ENCODE measurements at places on chromosomes 5 and 9.
A peak's percentile ranks its signal among the peaks of the same experiment; 100 is the strongest.

DNA sequence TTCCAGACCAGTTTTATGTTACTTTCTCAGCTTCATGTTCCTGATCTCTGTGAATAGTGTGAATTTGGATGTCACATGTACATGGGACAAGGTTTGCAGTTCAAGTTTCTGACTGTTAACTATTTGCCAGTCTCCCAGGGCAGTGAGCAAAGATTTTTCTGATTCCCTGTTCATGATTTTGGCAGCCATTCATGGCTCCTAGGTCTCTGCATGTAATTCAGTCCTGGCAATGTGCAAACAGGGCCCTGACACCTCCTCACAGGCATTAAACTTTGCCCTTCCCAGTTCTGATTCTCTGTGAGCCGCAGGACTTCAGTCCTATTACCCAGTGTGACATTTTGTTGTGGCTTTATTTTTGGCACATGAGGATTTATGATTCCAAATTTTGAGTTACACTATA lies 349.7 kb downstream of the ARRDC3 start:
- no peak for DNase-seq

- DNase-seq = no peak
Observed at GRCh38 chr5:120254385-120254784, 209.7 kb upstream of the PRR16 start.

- DNase-seq = no peak
Observed at GRCh38 chr5:109614981-109615380, 74.7 kb upstream of the MAN2A1 start.

GRCh38 chr9:136527721-136528710 lies 17.8 kb downstream of the NOTCH1 start:
- DNase-seq = no peak

GRCh38 chr9:123686131-123686828 lies 243.6 kb downstream of the DENND1A start:
- DNase-seq = no peak

GRCh38 chr5:148454576-148454975 lies 70.8 kb downstream of the FBXO38 start:
- no peak for DNase-seq

- no peak for DNase-seq
Observed at GRCh38 chr9:80030801-80031200, 459.0 kb downstream of the TLE4 start.

GRCh38 chr9:134377976-134378375 lies 51.7 kb downstream of the RXRA start:
- DNase-seq = no peak

DNA sequence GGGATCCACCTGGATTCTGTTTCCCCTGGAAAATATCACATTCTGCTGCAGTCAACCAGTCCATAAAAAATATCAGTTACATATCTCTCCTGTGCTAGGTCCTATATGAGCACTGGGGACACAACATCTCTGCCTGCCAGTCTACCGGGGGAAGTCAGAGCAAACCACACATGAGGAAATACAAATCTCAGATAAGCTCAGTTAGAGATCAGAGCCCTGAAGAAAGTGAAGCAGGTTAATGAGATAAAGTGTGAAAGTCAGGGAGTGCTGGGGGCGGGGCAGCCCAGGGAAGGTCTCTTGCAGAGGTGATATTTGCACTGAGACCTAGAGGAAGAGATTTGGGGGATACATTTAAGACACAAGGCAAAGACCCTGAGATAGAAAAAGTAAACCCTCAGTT lies 67.8 kb upstream of the SLC1A1 start:
- DNase-seq = peak; percentile 1

DNA sequence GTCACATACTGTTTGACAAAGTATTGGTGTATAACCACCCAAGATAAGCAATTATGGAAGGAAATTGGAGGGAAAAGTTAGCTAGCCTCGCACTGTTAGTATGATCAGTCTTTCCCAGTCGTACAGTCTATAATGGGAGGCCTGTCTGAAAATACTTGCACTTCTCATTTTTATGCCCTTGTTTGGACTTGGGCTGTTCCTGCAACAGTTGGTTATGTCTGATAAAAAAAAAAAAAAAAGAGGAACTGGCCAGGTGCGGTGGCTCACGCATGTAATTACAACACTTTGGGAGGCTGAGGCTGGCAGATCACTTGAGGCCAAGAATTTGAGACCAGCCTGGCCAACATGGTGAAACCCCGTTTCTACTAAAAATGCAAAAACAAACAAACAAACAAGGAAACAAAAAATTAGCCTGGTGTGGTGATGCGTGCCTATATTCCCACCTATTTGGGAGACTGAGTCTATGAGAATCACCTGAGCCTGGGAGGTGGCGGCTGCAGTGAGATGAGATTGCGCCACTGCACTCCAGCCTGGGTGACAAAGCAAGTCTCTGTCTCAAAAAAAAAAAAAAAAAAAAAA lies 58.3 kb upstream of the ANKRD33B start:
- DNase-seq = no peak

DNA sequence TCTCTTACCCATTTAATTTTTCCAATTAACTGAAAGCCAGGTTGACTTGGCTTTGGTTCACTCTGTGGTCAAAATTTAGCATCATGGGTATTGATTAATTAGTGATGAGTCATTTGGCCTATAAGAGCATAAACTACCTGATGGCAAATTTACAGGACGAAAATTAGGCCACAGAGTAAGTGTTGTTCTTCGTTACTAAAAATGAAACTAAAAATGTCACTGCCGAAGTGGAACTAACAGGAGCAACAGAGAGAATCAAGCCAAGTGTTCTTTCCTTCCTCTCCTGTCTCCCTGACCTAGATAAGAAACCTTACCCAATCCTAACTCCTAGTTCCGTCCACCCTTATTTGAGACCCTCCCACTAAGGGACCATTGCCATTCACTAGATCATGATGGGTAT lies 176.9 kb downstream of the RAB3C start:
- DNase-seq = no peak

DNA sequence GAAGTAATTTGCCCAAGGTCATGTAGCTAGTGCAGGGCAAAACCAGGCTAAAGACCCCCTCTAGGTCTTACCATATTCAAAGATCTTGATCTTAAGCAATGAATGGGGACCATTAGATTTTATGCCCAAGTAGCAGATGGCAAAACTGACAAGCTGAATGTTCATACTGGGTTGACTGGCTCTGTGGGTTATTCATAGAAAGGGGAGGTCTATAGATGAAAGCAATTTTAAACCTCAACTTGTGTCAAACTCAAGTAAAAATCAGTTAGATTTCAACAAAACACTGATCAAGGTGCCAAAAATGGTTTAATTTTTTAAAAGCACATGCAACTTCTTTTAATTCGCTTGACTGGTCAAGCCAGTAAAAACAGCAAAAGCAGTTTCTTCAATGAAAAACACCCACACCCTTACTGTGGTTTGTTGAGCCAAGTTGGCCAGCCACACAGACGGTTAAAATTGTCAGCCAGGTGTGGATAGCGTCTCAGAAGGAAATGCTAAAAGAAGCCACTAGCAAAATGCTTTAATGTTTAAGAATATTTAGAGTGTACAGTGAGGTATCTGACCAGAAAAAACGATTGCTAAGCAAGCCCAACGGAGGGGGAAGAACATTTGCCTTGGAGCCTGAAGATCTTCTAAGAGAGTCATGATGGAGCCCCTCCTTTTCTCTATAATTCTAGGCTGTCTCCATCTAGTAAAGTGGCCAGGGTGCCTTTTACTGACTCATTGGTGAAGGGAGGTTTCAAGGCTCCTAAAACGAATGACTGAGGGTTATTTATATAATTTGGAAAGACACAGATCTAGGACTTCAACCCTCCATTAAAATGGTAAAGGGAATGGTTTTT lies 539.6 kb upstream of the CLINT1 start:
- DNase-seq = no peak

DNA sequence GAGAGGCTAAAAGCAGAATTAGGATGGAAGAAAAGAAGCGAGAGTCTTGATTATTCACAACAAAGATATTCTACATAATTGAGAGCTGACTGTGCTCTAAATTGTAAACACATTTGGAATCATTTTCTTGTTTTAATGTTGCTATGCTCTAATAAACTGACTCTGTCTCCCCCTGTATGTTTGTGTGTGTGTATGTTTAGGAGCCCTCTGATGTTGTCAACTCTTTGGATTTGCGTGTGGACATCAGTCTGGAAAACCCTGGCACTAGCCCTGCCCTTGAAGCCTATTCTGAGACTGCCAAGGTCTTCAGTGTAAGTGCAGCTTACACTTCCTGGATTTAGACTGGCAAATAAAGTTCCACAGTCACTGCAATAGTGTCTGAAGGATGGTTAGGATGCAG lies 37.8 kb downstream of the MOCS2 start:
- no peak for DNase-seq

DNA sequence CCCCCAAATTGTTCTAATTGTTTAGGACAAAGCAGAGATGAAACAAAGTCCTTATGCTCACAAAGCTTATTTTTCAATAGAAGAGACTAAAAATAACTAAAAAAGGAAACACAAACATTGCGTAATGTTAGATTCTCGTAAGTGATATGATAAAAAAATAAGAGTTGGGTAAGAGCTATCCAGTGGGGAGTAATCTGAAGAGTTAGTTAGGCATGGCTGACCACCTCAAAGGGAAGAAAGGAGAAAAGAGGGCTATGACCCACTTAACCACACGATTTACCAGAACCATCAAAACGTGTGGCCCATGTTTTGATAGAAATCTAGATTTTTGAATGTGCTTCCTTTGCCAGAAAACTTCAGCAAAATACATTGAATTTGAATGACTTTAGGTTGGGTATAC lies 1296.8 kb upstream of the NUDT12 start:
- no peak for DNase-seq

DNA sequence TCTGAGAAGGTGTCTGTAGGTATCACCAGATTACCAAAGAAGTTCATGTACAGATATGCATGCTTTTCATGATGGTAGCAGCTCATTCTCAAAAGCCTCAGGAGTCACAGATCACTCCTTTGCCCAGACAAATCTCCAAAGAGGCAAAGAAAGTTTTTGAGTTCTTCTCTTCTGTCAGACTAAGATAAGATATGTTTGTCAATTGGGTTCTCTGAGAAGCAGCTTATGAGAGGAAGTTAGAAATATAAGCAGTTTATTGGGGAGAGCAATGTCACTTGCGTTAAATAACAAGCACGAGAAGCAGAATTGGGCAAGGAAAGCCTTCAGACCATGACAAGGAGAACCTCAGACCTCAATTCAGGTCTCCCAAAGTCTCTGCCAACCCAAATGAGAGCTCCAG lies 219.2 kb upstream of the KLF4 start:
- no peak for DNase-seq

GRCh38 chr5:173010547-173011464 lies 27.2 kb downstream of the ATP6V0E1 start:
- no peak for DNase-seq

DNA sequence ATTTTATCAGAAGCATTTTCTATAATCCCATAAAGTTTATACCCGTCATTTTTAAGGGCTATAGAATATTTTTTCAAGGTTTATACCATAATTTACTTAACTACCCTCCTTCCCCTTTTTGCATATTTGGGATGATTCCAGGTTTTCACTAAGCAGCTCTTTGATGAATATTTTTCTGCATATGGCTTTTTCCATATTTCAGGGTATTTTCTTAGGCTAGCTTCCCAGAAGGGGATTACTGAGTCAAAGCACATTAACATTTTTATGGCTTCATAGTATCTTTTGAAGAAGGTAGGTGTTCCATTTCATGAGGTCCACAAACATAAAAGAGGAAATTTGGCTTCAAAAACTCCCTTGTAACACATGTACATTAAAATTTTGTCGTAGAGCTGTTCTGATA lies 14.6 kb upstream of the COL15A1 start:
- DNase-seq = no peak

DNA sequence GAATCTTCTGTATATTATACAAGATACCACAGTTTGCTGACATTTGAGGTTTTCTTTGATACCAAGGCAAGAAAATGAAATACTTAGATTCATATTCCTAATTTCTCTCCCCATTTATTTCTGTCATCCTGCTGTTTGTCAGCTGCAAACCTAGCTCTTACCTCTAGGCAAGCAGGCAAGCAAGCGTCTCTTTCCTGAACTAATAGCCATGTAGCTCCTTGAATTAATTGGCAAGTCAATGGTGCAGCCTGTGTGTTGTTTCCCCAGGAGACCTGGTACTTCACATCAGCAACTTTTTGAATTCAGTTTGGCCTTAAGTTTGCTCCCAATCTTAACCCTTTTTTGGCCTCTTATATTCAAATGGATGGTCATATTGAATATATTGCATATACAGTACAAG lies 573.6 kb upstream of the ARRDC3 start:
- DNase-seq = no peak

- DNase-seq = no peak
Observed at GRCh38 chr5:159620853-159621540, 290.7 kb upstream of the IL12B start.

DNA sequence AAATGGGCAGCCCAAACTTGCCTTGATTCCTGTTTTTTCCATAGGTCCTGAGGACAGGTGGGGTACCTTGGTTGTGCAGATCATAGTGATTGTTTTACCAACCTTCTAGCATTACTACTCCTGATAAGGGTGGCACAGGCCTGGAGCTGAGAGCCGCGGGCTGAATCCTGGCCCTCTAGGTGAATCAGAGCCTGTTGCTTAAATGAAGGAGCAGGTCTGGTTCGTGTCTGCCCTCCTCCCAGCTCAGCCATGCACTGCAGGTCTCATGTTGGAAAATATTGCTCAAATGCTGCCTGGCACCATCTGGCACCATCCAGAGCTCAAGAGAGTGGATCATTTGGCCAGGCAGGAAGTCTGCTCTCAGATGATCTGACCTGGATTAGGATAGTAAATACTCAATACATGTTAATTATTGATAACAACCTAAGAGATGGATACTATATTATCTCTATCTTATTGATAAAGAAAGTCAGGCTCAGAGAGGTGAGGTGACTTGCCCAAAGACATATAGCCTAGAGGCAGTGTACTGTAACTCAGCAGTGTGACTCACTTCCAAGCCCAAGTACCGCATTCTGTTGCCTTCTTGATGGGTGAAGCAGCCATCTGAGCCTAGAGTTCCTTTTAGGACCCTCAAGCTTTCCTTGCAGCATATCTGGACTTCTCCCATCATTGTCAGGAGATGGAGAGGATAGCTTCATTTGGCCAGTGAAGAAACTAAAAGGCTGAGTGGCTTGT lies 104.3 kb upstream of the PITX1 start:
- no peak for DNase-seq

DNA sequence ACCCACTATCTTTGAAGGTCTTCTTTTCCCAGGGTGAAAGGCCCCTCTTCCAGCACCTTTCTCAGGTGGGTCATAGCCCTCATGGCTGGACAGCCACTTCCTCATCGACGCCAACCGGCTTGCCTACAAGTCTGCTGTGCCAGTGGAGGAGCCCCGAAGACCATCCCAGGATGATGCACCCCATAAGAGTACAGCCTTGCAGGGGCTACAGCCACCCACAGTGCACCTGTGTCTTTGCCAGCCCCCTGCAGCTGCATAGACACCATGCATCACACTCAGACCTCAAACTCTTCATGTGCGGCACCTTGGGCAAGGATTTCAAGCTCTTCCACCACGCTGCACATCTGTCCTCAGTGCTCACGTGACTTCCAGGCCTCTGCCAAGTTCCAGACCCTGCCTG lies 173.4 kb downstream of the SLF1 start:
- DNase-seq = no peak

All from activated CD4-positive, alpha-beta T cell treated with anti-CD3 and anti-CD28 coated beads, Interleukin-2, amount 50 U/mL, for 1 hour (primary cell).